SK-N-DZ (cell line): ENCODE measurements at places on chromosomes 7 and 10.

- DNase-seq = no peak
These were observed 24.4 kb downstream of the CRPPA start for GRCh38 chr7:16396766-16397500.

DNA sequence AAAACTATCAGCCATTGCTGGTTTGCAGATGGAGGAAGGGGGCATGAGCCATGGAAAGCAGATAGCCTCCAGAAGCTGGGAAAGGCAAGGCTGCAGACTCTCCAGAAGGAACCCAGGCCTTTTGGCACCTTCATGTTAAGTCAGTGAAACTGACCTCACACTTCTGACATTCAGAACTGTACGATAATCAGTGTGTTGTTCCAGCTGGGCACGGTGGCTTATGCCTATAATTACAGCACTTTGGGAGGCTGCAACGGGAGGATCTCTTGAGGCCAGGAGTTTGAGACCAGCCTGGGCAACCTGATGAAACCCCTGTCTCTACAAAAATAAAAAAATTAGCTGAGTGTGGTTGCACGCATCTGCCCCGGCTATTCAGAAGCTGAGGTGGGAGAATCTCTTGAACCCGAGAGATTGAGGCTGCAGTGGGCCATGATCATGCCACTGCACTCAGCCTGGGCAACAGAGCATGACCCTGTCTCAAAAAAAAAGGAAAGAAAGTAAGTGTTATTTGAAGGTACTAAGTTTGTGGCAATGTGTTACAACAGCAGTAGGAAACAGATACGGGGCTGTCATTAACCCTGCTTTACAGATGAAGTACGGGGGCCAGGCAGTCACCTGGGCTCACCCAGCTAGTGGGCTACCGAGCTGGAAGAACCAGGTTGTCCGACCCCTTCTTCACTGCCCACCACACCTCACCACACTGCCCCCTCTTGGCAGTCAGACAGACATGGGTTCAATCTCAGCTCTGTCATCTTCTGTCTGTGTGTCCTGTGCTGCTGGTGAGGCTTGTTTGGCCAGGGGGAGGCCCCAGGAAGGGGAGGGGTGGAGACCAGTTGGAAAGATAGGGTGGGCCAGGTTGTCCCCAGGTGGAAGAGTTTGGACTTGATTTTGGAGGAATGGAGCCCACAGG lies 18.3 kb downstream of the CHST3 start:
- DNase-seq = no peak

DNA sequence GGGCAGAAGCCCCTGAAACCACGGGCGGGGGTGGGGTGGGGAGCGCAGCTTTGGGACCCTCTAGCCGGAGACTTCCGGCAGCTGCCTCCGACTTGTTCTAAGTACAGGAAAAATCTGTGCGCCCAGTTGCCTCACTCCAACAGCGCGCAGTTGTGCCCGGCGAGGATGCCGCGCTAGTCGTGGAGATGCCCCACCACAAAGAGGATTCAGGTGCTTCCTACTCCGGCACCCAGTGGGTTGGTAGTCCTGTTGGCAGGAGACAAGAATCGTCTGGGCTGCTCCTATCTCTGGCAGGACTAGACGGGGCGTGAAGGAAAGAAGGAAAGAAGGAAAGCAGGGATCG lies 465 bp upstream of the NPY start:
- DNase-seq = peak; percentile 23

DNA sequence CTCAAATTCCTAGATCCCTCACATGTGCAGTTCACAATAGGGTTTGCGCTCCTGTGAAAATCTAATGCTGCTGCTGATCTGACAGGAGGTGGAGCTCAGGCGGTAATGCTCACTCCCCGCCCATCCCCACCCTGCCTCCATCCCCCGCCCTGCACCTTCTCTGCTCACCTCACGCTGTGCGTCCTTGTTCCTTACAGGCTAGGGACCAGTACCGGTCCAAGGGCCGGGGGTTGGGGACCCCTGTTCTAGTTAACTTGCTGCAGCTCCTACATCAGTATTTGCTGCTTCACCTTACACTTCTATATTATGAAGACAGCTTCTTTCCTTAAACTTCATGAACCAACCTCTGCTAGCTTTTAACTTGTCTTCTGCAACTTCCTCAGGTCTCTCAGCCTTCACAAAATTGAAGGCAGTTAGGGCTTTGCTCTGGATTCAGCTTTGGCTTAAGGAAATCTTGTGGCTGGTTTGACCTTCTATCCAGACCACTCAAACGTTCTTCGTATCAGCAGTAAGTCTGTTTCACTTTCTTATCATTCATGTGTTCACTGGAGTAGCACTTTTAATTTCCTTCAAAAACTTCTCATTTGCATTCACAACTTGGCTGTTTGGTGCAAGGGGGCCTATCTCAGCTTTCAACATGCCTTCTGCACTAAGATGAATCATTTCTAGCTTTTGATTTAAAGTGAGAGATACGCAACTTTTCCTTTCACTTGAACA lies 1.7 kb upstream of the TNKS2 start:
- DNase-seq = no peak

DNA sequence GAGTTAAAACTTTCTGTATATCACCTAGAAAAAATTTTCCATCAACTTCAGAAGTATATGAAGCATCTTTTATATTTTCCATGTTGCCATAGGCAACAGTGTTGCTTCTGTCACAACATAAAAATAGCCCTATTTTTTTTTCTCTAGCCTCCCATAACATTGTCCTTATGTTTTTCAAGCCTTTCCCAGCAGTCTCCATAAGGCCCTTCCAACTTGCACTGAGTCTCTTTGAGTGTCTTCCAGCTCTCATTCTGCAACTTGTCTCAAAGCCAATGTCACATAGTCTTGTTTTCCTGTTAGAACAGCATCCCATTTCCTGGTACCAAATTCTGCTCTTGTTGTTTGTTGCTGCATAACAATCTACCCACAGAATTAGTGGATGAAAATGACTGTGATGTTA lies 1055.5 kb upstream of the GHITM start:
- DNase-seq = no peak

- no peak for DNase-seq
These were observed 56.6 kb upstream of the RAB18 start for GRCh38 chr10:27447540-27447939.

DNA sequence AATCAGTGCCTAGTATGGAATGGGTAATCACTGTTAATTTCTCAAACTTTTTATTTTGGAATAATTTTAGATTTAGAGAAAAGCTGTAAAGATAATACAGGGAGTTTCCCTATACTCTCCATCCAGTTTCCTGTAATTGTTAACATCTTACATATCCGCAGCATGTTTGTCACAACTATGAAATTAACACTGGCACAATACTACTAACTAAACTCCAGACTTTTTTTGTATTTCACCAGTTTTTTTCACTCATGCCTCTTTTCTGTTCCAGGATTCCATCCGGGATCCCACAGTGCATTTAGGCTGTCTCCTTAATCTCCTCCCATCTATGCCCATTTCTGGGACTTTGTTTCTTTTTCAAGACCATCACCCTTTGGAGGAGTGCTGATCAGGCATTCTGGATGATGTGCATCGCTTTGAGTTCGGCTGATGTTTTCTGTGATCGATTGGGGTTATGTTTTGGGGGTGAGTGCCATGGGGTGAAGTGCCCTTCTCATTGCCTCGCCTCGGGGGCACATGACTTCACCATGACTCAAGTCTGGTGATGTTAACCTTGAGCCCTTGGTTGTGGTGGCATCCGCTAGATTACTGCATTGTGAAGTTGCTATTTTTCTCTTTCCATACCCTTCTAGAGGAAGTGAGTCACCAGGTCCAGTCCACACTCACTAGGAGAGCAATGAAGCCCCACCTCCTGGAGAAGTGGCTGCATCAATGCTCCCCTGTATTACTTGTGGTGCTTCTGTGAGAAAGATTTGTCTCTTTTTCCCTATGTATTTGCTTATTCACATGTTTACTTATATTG lies 43.9 kb upstream of the GRB10 start:
- no peak for DNase-seq

DNA sequence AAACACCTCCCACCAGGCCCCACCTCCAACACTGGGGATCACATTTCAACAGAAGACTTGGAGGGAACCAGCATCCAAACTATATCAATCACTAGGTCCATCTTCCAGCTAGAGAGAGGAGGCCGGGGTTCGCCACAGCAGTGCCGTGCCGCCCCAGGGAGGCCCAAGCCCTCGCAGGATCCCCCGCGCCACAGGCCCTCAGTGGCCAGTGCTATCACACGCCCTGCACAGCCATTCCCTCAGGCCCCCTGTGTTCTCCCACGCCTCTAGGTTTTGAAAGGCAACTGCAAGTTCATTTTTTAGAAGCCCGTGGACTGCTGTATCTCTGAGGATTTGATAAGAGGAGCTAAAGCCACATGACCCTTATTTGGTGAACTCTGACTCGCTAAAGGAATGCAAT lies 136.4 kb downstream of the OAT start:
- DNase-seq = no peak

- DNase-seq = no peak
These were observed 4.2 kb downstream of the LRRC27 start for GRCh38 chr10:132336064-132336746.

GRCh38 chr10:103578782-103579382 lies 85.4 kb downstream of the NEURL1 start:
- no peak for DNase-seq

GRCh38 chr10:11663763-11664555 lies 52.5 kb upstream of the USP6NL start:
- no peak for DNase-seq

DNA sequence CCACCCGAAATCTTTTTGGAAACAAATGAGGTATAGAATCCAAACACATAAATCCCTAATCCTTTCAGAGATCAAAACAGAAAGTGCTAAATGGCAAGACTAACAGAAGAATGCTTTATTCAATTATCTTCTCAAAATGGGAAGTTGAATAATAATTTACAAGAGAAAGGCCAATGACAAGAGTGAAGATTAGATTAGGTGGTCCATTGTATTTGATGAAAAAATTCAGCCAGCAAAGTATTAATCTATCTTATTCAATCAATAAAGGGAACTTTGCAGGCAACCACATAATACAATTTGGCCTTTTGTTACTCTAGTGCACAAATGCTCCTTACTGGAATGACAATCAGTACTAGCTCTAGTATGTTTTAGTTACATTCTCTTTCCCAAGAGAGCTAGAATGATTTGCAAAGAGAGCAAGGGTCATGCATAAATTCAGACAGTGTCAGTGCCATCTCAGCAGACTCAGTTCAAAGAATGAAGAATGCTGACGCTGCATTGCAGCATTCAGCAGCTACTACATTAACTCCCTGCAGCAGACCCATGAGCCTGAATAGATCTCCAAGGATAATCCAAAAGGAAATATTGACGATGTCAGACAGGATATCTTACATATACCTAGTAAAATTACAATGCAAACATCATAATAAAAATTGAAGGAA lies 131.8 kb downstream of the ANK3 start:
- no peak for DNase-seq

- DNase-seq = no peak
These were observed 302.5 kb downstream of the PHTF2 start for GRCh38 chr7:78101076-78101475.

DNA sequence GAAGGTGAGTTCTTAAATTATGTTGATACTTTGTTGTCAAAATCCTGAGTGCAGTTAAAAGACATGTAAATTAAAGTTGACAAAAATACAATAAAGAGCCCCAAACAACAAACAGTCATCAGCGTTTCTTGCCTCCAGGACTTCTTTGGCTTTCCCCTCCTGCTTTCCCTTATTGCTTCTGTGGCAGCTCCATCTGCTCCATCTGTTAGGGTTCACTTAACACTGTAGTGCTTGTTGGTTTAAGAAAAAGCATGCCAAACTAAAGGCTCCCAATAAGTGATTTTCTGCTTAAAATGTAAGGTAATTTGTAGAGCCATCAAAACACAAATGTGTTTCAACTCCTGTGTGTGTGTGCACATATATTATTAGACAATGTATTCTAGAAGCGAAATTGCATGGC lies 254.3 kb upstream of the GNAI1 start:
- DNase-seq = no peak

GRCh38 chr10:77328272-77328816 lies 309.3 kb downstream of the KCNMA1 start:
- no peak for DNase-seq

DNA sequence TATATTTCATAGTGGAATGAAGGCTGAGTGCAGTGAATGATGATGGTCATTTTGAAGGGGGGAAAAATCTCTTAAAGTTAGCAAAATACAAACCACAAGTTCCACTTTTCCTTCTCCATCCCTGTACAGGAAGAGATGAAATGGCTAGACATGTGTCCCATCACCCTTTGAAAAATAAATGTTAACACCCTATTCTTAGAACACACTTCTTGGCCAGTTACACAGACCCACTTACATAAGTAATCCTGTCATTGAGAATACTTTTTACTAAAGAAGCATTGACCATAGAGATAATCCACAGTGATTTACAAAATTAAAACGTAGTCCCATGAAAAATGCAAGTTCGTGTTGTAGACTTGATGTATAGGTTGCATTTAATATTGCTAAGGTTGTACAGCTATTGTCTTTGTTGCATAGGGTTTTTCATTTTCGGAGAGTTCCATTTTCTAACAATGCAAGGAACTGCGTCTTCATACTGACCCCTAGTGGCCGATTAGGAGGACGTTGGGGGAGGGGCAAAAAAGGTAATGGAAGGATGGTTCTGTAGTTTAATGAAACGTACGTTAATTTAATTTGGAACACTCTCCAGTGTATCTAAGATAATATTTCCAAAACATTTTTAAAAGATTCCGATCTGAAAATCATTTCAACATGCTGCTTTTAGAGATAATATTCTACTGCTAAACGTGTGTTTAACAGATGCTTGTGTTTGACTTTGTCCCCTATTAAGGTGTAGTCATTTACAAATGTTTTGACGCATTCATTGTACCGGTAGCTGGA lies 60.9 kb downstream of the ARMC3 start:
- peak; percentile 61 for DNase-seq

- no peak for DNase-seq
These were observed 534.9 kb downstream of the DNAJB6 start for GRCh38 chr7:157871681-157872080.

DNA sequence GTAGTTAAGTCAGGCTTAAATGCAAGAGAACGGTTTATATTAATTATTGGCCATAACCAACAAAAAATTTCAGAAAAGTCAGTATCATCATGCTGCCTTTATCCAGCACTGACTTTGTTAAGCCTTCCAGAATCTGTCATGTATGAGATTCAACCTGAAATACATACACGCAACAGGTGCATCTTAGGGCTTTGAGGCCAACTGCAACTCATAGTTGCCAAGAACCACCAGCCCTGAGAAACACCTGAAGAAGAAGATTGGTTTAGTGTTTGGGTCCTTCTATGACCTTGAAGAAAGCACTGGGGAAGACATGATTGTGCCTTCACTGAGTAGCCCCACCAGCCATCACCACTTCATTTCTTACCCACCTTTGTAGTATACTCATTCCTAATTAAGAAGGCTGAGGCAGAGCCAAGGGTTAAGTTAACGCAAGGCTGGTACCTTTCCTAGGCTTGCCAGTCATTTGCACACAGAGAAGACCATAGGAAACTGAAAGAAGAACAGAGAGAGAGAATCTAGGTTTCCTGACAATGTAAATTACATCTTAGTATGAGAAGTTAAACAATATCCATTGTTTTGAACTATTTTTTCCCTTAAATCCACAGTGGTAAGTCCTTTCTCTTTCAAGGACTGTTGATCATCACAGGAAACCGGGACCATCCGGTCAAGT lies 200.1 kb upstream of the PRKCQ start:
- DNase-seq = no peak

- DNase-seq = no peak
These were observed 262.9 kb downstream of the TCERG1L start for GRCh38 chr10:131048606-131049005.

GRCh38 chr7:128427289-128427891 lies 17.6 kb upstream of the IMPDH1 start:
- peak; percentile 74 for DNase-seq
